ENCODE measurements at places on chromosomes 16 and 17.

GRCh38 chr17:71625330-71625729, 495.5 kb upstream of the SOX9 start:
- DNase-seq, result no peak

GRCh38 chr16:15897121-15897780, 8.8 kb upstream of the CEP20 start:
- DNase-seq, result no peak

GRCh38 chr17:39608142-39608981, 642 bp upstream of the NEUROD2 start:
- no peak for DNase-seq

DNA sequence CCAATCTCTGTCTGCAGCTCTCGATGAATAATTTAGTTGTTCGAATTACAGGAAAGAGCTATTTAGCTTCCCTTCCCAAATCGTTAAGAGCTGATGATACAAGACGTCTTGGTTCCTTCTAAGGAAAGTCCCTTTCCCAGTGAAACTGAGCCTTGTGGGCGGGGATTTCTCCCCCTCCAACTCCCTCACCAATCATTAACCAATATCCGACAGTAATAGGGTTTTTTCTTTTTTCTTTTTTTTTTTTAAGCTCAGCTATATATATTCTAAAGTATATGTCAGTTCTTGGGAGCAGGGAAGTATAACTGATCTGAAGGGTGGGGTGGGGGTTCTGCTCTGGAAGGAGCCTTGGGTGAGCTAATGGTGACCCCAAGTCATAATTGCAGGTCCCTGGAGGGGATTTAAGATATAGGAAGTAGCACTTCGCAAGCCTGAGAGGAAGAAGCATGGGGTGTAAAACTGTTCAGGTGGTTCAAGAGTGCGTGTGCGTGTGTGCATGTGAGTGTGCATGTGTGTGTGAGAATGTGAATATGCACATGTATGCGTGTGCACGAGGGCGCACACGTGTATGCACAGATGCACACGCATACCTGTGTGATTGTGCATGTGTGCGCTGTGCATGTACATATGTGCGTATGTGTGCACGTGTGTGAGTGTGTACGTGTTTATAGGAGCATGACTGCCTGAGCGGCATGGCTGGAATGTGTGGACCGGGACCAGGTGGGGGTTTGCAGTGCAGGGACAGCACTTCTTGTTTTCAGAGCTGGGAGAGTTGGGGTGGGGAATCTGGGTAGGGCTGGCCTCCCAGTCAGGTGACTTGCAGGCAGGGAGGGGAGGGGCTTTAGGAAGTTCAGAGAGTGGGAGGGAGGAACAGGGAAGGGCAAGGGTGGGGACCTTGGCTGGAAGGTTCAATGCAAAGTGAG, 42.7 kb downstream of the SOCS3 start:
- no peak for DNase-seq

GRCh38 chr17:72165192-72165866, 44.5 kb downstream of the SOX9 start:
- DNase-seq, result no peak

DNA sequence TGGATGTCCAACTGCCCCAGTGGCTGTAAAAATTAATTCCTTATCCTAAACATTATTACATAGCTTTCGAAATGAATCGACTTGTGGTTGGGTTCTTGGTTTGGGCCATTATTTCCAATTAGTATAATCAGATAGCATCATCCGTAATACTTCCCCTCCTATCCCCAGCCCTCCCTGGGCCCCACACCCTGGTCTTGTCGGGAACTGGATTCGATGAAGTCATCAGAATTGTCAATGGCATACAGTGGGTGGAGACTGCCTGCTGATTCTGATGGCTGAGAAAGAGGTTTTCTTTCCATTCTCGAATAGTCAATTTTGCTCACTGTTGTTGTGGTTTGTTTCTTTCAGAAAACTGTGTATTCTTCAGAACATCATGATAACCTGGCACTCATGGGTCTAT, 395.1 kb downstream of the SEC14L1 start:
- DNase-seq, result no peak

GRCh38 chr17:74089869-74090464, 113.5 kb upstream of the RPL38 start:
- DNase-seq, result no peak

DNA sequence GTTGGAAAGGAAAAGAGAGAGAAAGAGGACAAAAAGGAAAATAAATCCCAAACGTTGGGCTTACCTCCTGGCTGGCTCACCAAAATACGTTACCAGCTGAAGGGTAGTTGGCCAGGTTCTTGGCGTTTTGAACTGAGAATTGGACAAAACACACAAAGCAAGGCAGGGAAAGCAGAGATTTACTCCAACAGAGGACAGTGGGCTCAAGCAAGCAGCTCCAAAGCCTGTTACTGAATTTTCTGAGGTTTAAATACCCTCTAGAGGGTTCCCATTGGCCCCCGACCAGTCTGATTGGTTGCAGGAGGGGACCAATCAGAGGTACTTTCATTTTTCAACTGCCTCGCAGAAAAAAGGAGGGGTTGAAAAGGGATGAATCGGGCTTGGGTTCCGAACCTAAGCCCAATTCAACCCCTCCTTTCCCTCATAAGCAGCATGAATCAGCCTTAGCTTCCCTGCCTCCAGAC, 55.6 kb upstream of the ALOX12 start:
- no peak for DNase-seq

- no peak for DNase-seq
Measured at GRCh38 chr17:1890758-1891450, 61.1 kb downstream of the RPA1 start.
